Motor neuron (in vitro differentiated cells): ENCODE measurements at places on chromosomes 16 and 17. TPM values are rescaled to one million over a fixed set of nuclear protein-coding genes. Genes with fewer than 3 reads are reported as not detected.

Gene KRT37
- not detected in 2 replicates for total RNA-seq

Gene PRR29
- 25.1 and 31.6 TPM in 2 replicates for total RNA-seq

Gene CDH5
- 1.2 and 1.8 TPM in 2 replicates for total RNA-seq

Gene B3GNT9
- 14.4 and 17.9 TPM in 2 replicates for total RNA-seq

Gene NOL11
- 33.7 and 36.1 TPM in 2 replicates for total RNA-seq

Gene SOST
- total RNA-seq, result not detected in 2 replicates

Gene C16orf90
- not detected in 2 replicates for total RNA-seq

Gene CLEC10A
- total RNA-seq, result 0.13 TPM in 1 of 2 replicates, not detected in the other

Gene CBLN1
- total RNA-seq, result 6.9 and 7.9 TPM in 2 replicates

Gene MARF1
- total RNA-seq, result 21.5 and 31.9 TPM in 2 replicates

Gene HOXB6
- 38.9 and 84.3 TPM in 2 replicates for total RNA-seq

Gene PERCC1
- total RNA-seq, result not detected in 2 replicates

Gene KRTAP4-9
- 0.81 TPM in 1 of 2 replicates, not detected in the other for total RNA-seq
